ENCODE measurements at places on chromosomes 16 and 17. TPM values are rescaled to one million over a fixed set of nuclear protein-coding genes. Genes with fewer than 3 reads are reported as not detected.
A peak's percentile ranks its signal among the peaks of the same experiment; 100 is the strongest.

Gene RNF222
- 1.1 TPM for total RNA-seq

Gene TMEM106A
- 27.4 TPM for total RNA-seq

Gene PYY
- total RNA-seq = not detected

DNA sequence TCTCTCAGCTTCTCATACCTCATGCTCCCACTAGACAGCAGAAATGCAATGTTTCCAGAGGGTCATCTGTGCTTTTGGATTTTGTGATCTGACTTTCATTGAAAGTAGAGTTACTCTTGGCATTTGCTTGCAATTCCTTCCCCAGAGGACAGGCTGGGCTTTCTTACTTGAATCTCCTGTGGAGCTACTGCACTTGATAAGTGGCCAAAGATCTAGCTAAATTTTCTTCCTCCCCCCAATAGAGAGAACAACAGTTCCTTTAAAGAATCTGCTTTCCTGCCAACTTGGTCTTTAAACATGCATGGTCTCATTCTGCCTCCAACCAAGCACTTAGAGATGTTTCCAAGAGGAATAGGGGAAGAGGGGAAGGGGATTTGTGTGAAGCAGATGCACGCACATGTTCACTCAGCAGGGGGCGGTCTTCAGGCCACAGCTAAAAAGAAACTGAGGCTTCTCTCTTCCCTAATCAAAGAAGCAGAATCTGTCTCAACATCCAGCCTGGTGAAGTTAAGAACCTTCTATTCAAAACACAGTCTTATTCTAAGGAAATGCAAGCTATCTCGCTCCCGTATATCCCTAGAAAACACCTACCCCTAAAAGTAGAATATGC lies 229.6 kb downstream of the ZFHX3 start:
- no peak for DNase-seq

DNA sequence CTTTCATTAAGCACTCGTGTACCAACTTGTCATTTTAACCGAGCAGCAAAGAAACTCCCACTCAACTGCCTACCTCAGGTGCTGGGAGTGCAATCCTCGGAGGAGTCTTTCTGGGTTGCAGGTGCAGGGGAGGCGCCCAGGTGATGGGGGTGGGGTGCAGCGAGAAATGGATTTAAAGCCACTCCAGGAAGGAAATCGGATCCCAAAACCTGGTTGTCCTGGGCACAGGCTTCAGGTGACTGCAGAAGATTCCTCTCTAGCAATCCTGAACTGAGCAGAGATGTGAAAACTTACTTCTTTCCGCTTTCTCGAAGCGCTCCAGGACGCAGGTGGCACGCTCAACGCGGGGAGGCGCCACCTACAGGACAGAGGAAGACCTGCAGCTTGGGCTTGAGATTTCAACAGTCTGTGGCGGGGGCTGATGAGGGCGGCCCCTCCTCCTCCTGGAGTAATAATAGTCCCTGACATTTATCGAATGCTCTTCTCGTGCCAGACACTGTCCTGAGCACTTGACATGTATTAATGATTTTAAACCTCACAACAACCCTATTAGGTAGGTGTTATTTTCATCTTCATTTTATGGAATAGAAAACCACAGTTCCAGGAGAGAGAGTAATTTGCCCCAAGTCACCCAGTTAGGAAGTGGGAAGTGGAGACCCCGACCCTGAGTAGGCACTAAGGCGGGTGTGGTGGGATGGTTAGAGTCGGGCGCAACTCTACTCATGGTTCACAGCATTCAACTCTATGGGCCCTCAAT lies 27.2 kb upstream of the SKAP1 start:
- DNase-seq = peak; percentile 93

- no peak for DNase-seq
These were observed 11.7 kb downstream of the ZFHX3 start for GRCh38 chr16:73036074-73036826.

DNA sequence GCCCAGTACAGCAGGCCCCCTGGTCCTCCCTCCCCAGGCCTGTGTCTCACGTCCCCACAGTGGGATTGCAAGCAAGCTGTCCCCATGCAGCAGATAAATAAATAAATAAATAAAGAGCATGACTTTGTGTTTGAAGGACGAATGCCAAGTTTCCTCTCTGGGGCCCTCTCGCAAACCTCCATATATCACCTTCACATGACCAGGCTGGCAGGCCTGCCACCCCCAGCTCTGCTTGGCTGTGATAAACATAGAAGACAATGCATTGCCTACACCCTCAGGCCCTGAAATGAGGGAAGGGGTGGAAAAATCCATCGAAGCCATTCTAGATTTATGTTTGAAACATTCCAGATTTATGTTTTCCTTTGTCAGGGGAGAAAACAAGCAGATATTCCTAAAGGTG lies 107.3 kb downstream of the CCT6B start:
- DNase-seq = no peak

DNA sequence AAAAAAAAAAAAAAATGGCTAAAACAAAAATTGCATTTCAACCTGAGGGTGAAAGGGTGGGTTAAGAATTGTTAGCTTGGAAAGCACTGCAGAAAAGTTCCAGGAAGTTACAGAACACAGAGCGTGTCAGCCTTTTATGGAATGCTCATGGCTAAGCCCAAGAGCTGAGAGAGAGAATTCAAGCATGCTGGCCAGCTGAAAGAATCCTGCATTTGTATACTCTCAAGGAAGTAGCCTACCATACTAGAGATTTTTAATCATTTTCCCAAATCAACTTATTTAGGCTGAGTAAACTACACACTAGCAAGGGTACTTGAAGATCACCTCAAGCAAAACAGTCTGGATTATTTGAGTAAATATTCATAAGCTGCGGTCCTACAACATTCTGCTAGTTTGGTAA lies 153.9 kb downstream of the KCNJ2 start:
- DNase-seq = no peak

DNA sequence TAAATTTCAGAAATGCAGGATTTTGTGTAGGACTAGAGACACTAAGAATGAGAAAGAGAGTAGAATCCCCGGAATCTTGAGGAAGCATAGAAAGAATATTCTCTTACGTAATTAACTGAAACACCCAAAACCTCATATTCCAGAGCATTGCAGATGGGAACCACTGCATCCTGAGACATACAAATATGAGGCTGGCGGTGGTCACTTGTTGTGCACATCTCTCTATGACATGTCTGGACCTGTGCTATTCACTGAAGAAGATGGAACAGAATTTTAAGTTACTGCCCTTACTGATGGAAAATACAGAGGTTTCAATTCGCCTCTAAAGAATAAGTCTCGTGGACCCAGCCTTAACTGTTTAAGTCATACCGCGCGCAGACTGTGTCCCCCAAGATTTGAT lies 806 bp downstream of the RAD51C start:
- DNase-seq = no peak

Gene CHP2
- not detected for total RNA-seq

Measured in natural killer cell (primary cell).